IMR-90 (cell line): ENCODE measurements at places on chromosomes 2 and 18. TPM values are rescaled to one million over a fixed set of nuclear protein-coding genes. Genes with fewer than 3 reads are reported as not detected.

- DNase-seq = no peak
Observed at GRCh38 chr2:114354199-114354598, 88.2 kb upstream of the DPP10 start.

GRCh38 chr2:189254268-189254883 is 74.8 kb upstream of the COL5A2 start:
- peak; percentile 71 for DNase-seq

GRCh38 chr18:57983965-57984364 is 60.1 kb upstream of the NEDD4L start:
- DNase-seq = no peak

DNA sequence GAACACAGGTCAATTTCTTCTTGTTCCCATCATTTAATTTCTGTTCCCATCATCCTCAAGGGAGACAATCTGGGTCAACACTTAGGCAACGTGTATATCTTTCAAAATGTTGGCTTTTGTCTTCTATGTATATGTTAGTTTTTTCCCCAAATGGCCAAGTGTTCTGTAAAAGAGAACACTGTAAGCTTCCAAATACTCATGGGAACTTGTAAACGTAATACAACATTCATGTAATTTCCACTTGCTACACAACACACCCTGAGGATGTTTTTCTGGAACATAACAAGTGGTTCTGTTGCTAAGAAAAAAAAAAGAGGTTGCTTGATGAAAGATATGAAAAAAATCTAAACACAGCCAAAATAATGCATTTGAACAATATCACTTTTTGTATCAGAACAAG is 149.1 kb downstream of the ATAD2B start:
- no peak for DNase-seq

DNA sequence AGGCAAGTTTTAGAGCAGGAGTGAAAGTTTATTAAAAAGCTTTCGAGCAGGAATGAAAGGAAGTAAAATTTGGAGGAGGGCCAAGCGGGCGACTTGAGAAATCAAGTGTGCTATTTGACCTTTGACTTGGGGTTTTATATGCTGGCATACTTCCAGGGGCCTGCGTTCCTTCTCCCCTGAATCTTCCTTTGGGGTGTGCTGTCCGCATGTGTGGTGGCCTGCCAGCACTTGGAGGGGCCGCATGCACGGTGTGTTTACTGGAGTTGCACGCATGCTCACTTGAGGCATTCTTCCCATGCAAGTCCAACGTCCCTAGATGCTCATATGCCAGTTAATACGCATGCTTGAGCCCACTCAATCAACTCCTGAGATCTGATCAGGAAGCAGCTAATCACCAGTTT is 78.3 kb upstream of the MAP4K4 start:
- peak; percentile 48 for DNase-seq

GRCh38 chr18:40485318-40485717 is 1469.7 kb upstream of the PIK3C3 start:
- peak; percentile 82 for DNase-seq

GRCh38 chr2:191318037-191318728 is 73.0 kb downstream of the MYO1B start:
- peak; percentile 75 for DNase-seq

DNA sequence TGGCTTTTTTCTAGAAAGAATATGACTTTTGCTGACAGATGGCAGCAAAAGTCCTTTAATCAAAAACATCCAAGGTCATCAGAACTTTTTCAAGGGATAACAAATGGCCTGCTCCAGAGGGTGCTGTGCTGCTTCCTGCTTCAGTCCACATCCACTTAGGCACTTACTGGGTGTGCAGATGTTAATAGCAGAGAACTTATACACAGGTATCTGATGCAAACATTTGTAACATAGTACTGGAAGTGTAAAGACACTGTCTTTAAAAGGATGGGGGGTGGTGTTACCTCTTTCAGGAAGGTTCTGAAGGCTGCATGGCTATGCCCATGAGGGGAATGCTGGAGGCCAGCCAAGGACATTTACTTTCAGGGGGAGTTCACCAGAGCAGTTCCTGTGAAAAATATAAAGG is 5.5 kb downstream of the HOXD8 start:
- DNase-seq = no peak

GRCh38 chr2:233262562-233262961 is 11.1 kb downstream of the ATG16L1 start:
- DNase-seq = no peak

GRCh38 chr18:67771271-67771670 is 254.8 kb upstream of the DSEL start:
- DNase-seq = peak; percentile 87

GRCh38 chr2:220226076-220226475 is 598.6 kb downstream of the SLC4A3 start:
- DNase-seq = no peak

DNA sequence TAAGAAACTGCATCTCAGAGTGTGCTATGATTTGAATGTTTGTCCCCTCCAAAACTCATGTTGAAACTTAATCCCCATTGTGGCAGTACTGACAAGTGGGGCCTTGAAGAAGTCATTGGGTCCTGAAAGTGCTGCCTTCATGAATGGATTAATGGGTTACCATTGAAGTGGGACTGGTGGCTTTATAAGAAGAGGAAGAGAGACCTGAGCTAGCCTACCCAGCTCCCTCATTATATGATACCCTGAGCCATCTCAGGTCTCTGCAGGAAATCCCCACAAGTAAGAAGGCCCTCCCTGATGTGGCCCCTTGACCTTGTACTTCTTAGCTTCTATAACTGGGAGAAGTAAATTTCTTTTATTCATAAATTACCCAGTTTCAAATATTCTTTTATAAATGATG is 526.8 kb downstream of the XIRP2 start:
- DNase-seq = no peak

- DNase-seq = no peak
Observed at GRCh38 chr2:127359520-127359919, 28.3 kb downstream of the MAP3K2 start.

DNA sequence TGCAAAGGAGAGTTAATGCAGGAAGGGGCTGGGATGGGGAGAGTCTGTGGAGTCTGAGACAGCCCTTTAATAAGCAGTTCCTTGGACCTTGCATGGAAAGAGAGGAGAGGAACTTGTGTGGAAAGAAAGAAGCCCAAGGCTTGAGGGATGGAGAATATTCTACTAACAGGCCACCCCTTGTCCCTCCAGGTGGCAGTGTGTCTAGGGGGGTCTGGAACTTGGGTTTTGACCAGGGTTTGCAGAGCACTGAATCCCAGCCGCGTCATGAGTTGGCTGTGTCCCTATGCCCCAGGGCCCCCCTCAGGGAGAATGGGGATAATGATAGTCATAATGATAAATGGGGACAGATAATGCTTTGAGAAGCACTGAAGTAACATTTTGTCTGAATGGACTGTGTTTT is 15.0 kb downstream of the TCF7L1 start:
- no peak for DNase-seq

- DNase-seq = no peak
Observed at GRCh38 chr2:20672201-20672951, 5.4 kb downstream of the GDF7 start.

DNA sequence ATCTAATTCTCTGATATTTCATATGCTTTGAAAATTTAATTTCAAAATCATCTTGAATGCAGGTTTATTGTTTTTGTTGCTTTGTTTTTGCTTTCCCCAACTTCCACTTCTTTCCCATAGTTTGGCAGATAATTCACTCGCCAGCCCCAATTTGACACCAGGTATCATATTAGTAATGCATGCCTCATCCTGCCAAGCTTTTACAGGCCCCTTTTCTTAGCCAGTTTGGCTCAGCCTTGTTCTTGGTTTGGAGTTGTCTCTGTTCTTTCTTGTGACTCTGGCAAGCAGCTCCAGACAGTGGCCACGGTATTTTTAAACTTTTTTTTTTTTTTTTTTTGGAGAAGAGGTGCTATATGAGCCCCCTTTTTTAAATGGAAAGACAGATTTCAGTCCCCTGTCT is 65.3 kb downstream of the PMS1 start:
- no peak for DNase-seq

DNA sequence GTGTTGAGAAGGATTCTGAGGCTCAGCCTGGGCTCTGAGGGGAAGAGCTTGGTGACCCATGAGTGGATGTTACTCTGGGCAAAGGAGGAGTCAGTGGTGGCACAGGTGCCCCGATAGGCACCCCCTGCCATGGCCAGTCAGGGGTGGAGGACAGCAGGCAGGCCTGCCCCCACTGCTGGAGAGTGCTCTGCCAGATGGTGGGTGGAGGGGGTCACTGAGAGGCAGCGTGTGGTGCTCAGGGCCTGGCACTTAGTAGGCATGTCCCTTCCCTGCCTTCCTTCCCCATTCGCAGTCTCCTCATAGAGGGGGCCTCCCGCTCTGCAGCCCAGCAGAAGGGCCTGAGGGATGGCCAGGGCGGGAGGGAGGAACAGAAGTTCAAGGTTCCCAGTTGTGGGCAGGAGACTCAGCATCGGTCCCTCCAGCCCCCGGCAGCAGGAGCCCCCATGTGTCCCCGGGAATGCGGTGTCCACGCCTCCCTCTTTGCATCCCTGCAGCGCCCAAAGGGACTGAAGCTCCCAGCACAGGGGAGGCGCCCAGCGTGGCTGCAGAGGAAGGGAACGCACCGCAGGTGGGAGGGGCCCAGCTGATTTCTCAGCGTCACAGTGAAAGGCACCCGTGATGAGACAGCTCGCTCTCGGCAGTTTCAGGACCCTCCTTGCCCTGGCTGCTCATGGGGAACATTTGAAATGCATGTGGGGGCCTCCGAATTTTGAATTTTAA is 5.7 kb upstream of the SNED1 start:
- no peak for DNase-seq

DNA sequence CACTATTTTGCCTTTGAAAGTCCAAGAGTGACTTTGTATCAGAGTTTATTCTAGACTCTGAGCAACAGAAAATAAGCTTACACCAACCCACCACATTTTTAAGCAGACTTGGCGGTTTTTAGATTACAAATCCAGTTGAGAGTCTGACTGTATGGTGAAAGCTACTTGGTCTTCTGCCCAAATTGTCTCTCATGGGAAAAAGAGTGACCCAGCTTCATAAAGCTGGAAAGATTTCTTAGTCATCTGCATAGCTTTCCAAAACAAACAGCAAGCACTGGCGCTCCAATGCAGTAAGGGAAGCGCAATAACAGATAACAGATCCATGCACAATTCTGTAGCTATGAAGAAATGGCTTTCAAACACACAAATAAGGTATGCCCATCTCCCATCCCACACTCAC is 7.1 kb downstream of the DSG1 start:
- DNase-seq = peak; percentile 71

DNA sequence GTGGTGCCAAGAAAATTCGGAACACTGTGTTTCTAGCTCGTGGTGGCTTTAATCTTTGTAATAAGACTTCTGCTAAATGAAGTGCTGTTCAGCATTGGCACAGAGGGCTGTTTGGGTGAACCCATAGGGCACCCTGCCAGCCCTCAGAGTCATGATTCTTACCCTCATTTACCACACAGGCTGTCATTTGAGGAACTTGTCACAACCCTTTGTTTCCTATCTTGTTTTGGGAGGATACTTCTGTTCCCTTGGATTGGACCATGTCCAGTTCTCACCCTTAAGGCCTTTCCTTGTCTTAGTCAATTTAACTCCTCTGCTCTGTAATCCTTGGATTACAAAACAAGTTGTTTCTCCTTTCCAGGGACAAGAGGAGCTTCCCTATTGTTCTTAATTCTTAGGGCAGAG is 225.7 kb downstream of the MTX2 start:
- DNase-seq = no peak

GRCh38 chr2:156702541-156702940 is 266.4 kb downstream of the GPD2 start:
- no peak for DNase-seq

DNA sequence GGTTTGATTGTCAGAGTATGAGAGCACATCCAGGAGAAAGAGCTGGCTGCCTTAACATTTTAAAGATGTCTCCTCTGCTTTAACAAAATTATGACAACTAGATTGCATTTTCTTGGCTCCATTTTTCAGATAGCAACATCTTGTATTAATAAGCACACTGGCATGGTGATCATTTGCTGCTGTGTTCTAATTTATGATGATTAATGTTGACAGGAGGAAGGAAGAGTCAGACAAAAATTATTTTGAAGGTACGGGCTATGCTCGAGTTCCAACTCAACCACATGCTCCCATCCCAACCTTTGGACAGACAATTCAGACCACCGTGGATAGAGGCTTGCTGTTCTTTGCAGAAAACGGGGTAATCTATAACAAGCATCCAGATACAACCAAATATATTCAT is 98.2 kb upstream of the TTC39C start:
- DNase-seq = no peak

DNA sequence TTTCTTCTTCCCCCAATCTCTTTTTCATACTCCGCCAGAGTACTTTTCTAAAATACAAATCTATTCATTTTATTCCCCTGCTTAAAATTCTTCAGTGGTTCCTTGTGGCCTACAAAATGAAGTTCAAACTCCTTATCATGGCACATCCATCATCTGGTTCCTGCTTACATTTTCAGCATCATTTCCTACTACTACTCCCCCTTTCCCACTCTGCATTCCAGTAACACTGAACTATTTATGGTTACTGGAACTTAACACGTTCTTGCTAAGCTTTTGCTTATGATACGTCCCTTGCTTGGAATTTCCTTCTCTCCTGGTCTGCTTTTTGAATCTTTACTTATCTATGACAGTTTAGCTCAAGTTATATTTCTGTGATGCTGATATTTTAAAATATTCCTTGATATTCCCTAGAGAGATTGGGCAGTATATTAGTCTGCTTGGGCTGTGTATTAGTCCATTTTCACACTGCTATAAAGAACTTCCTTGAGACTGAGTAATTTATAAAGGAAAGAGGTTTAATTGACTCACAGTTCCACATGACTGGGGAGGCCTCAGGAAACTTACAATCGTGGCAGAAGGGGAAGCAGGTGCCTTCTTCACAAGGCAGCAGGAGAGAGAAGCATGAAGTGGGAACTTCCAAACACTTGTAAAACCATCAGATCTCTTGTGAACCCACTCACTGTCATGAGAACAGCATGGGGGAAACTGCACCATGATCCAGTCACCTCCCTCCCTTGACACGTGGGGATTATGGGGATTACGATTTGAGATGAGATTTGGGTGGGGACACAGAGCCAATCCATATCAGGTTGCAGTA is 53.2 kb downstream of the BMPR2 start:
- peak; percentile 93 for DNase-seq

DNA sequence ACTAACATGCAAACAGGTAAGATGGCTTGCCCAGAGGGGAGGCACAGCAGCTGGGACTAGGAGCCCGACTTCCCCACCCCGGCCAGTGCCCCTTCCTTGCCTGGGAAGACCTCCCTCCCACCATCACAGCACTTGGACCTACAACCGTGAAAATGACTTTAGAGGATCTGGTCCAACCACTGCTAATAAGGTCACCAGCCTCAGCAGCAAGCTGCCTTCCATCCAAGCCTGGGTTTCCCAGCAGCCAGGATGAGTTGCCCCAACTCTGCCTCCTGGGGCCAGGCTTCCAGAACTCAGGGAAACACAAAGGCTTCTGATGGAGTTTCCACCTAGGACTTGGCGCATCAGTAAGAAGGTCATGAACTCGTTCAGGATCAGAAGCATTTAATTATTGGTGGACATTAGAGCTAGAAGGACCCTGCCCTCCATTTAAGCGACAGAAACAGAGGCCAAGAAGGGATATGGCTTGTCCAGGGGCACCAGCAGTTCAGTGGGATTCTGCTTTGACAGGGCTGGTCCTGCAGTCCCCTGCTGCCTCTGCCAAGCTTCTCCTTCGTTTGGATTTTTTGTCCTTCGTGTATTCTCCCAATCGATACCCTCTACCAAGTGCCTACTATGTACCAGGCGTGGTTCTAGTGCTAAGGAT is 403.0 kb upstream of the ID2 start:
- DNase-seq = no peak

- peak; percentile 66 for DNase-seq
Observed at GRCh38 chr2:55961318-55961911, 37.8 kb upstream of the EFEMP1 start.

Gene LYG1
- total RNA-seq = not detected in 2 replicates

Gene DYSF
- under 0.01 and 0.18 TPM in 2 replicates for total RNA-seq

Gene RAPGEF4
- total RNA-seq = 3.2 and 3.6 TPM in 2 replicates

Gene AGXT
- total RNA-seq = not detected in 2 replicates

Gene RAMP1
- total RNA-seq = 15.8 and 19.2 TPM in 2 replicates

Gene ANKRD30BL
- not detected in 2 replicates for total RNA-seq
